ENCODE measurements at places on chromosomes 13 and 19. TPM values are rescaled to one million over a fixed set of nuclear protein-coding genes. Genes with fewer than 3 reads are reported as not detected.

DNA sequence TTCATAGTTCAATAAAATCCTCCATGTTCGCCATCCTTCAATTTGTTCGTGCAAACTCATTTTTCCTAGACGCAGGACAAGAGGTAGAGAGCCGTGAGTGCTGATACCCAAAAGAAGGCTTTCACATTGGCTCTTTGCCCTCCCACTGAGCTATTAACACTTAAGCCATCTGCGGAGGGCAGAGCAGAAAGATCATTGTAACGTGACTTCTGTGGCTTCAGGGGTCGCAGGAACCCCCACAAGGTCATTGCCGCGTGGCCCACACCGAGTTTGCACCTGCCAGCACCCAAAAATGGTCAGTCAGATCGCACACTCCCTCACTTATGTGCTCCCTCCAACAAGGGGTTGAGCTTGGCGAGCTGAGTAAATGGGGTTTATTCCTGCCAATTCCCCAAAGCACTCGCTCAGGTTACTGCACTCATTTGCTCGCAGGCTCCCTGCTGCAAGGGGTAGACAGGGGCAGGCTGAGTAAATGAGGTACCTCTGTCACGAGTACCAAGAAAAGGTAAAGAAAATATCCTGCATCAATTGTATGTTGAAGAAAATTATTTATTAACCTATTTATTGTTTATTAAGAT, 144.1 kb downstream of the PRR20E start:
- DNase-seq = peak; percentile 41

GRCh38 chr13:23462815-23463559, 29.5 kb upstream of the SACS start:
- no peak for DNase-seq

- DNase-seq = no peak
These were observed 1651.3 kb downstream of the SLITRK5 start for GRCh38 chr13:89322466-89322865.

DNA sequence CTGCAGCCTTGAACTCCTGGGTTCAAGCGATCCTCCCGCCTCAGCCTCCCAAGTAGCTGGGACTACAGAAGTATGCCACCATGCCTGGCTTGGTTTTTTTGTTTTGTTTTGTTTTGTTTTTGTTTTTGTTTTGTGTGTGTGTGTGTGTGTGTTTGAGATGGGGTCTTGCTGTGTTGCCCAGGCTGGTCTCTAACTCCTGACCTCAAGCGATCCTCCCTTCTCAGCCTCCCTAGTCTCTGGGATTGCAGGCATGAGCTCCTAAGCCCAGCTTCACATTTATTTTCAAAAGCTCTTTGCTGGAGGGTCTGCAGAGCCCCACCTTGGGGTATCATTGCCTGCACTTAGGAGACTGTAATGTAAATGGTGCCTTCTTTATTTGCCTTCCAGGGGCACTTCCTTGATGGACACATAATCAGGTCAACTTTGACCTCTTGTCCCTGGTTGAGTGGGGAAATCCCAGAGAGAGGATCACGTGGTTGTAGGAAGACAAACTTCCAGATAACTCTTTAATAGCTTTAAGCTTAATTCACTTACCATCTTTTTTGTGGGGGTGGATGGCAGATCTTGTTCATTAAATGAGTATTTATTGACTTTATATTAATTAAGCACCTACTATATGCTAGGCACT, 72.9 kb upstream of the NPAS1 start:
- DNase-seq = no peak

ZNF471 gene
- 0.63 TPM for polyA plus RNA-seq

DNA sequence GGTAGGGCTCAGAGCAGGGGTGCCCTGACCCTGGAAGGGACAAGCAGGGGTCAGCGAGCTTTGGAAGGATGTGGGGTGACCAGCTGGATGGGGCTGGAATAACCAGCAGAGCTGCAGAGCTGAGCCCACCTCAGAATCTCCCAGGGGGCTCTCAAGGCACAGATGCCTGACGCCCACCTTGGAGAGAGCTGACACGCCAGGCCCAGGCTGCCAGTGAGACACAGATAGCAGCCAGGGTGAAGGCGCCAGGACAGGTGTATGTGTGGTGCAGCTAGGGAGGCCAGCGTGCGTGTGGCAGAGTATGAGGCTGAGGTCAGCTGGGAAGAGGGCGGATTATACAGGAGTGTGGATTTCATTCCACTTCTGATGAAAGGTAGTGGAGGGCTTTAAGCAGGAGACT, 8.9 kb downstream of the AP1M1 start:
- DNase-seq = no peak

DNA sequence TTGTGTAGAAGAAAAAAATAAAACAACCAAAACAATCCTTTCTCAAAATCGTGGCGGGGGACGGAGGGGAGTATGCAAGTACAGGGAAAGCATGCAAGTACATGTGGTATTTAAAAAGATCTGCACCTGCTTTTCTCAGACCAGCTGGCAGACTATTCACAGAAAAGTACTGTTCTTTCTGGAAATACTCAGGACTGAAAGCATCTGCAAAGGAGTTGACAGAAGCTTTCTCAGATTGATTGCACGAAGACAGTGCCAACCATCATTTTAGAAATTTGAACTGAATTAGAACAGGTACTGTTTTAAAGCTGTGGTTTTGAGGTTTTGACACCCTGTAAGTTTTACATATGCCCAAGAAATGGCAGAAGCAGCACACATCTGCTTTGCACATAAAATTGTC, 19.8 kb upstream of the PCDH8 start:
- no peak for DNase-seq

Data from GM23338 (cell line).